Activated naive CD4-positive, alpha-beta T cell treated with Interleukin-2 at 50 U/mL for 16 hours (primary cell): ENCODE measurements at places on chromosomes 12 and 14.

DNA sequence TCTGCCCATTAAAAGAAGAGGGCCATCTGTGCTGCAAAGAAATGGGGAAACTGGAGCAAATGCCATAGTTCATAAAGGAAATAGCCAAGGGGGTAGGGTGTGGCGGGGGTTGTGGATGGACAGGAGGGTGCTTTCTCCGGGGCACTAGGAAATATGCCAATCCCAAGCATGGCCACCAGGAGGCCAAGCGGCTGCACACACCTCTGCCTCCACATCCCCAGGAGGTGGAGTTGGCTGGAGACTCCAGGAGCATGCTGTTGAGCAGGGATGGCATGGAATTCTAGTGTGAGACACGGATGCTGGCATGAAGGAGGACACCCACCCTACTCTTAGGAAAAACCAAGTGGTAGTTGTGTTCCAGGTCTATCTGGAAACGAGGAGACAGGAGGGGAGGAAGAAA lies 25.2 kb downstream of the NID2 start:
- DNase-seq: peak; percentile 46

GRCh38 chr12:114673169-114673833 lies 10.7 kb downstream of the TBX3 start:
- DNase-seq: no peak

- no peak for DNase-seq
Observed at GRCh38 chr12:11758510-11759493, 109.3 kb downstream of the ETV6 start.

- DNase-seq: peak; percentile 27
Observed at GRCh38 chr14:96502621-96503305, 581 bp downstream of the PAPOLA start.

- peak; percentile 44 for DNase-seq
Observed at GRCh38 chr12:45232756-45233372, 17.0 kb downstream of the ANO6 start.

GRCh38 chr14:60346706-60347105 lies 97.7 kb downstream of the PPM1A start:
- DNase-seq: no peak

DNA sequence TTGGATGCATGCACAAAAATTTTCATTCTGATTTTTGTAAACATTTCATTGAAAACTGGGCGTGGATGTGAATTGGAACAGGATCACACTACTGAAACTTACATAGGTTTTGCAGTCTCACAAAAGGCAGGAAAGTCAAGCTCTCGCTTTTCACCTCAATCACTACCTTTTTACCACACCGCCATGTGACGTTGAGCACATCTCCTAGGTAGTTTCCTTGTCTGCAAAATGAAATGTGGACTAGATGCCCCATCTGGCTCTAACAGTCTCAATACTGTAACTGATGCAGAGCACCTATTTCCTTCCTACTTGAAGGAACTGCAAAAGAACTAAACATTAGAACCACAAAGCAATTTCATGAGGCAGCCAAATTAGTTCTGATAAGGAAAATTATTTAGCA lies 4.4 kb upstream of the YY1 start:
- no peak for DNase-seq

- no peak for DNase-seq
Observed at GRCh38 chr12:50120521-50120920, 8.5 kb downstream of the COX14 start.

GRCh38 chr12:6871052-6871957 lies 1.8 kb downstream of the SPSB2 start:
- peak; percentile 34 for DNase-seq
